Cerebellum (tissue), 4 donors: ENCODE measurements at places on chromosomes 1 and 21. TPM values are rescaled to one million over a fixed set of nuclear protein-coding genes. Genes with fewer than 3 reads are reported as not detected.

Gene NUP210L
- not detected for total RNA-seq

Gene NUDT4B
- total RNA-seq, result 4.3 TPM

Gene DDAH1
- total RNA-seq, result 79.0 TPM

Gene CDK11A
- 12.8 TPM for total RNA-seq

Gene CPT2
- total RNA-seq, result 5.8 TPM
